ENCODE measurements at places on chromosomes 7 and 10.

DNA sequence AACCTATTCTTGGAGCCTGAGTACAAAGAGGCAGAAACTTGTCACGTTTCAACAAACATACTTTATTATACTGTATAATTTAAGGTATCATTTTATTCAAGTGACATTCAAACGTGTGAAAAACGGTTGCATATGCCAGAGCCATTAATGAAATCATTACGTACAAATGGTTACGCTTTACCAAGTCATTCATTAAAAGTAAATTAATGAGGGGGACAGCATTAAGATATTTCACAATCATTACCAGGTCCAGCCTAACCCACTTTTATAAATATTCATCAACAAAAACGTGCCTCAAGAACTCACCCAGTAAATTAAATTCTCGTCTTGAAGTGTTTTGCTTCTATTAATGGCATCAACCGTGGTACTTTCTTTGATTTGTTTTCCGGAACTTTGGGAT, 253.0 kb downstream of the RPS24 start:
- DNase-seq = no peak

- DNase-seq = no peak
Measured at GRCh38 chr10:36068542-36068941, 426.4 kb upstream of the FZD8 start.

- DNase-seq = no peak
Measured at GRCh38 chr7:68394131-68394530, 1204.1 kb upstream of the AUTS2 start.

DNA sequence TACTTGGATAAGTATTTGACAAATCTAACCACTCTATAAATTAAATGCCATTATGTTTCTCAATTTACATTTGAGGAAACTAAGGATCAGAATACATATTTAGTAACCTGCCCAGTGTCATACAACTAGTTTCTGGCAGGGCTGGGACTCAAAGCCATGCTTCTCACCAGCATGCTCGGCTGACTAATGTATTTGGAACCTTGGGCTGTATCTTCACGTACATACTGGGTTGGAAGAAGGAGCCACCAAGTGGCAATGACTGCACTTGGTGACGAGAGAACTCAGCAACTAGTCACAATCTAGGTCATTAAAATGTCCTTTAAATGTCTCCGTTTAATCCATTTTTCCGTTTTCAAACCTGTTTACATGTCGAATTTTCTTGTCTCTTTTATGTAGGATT, 42.9 kb downstream of the CHRM2 start:
- DNase-seq = no peak

DNA sequence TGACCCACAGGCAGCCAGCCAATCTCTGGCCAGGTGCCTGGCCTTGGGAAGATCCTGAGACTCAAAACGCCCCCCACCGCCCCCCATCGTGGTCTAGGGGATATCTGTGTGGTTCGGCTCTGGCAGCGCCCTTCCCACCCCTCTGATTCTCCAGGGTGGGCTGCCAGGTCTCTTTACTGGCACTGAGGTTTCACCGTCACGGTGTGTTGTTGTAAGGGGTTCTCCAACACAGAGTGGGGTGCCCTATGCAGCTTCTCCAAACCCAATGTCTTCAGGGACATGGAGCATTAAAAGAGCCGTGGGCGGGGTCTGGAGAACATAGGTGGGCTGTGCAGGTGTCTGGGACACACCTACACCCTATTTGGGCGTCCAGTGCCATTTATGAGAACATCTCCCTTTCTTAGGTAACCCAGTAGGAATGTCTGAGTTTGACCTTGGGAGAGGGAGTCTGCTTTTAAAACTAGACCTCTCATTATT, 1.5 kb downstream of the MAFK start:
- DNase-seq = no peak

DNA sequence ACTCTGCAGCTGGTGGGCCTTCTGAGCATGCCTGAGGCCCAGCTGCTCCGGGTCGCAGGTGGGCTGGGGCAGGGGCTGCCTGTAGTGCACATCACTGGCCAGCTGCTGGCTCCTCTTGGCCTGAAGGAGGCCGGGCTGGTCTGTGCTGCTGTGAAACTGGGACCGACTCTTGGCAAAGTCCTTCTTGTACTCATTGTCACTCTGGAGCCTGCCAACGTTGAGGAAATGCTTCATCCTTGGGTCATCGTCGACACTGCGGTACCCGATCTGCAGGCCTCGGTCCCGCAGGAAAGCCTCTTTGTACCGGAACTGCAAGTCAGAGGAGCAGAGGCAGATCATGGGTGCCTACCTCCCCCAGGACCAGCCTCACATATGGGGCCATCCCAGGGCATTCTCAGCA, 37.7 kb downstream of the HABP2 start:
- DNase-seq = no peak

Data from activated naive CD8-positive, alpha-beta T cell treated with anti-CD3 and anti-CD28 coated beads, Interleukin-2, amount 10 ng/mL, durations not matched to agents 7 days and 5 days (primary cell).